Transverse colon (tissue), 4 donors: ENCODE measurements at places on chromosomes 12 and 14. TPM values are rescaled to one million over a fixed set of nuclear protein-coding genes. Genes with fewer than 3 reads are reported as not detected.

The MANSC4 gene
- total RNA-seq = not detected

The KCNC2 gene
- not detected for total RNA-seq

The PTGER2 gene
- 1.1 TPM for total RNA-seq

The GPR68 gene
- 0.48 TPM for total RNA-seq

The KRT5 gene
- total RNA-seq = not detected

The ARG2 gene
- 18.8 TPM for total RNA-seq

The RIPK3 gene
- total RNA-seq = 156 TPM

The TMEM30B gene
- total RNA-seq = 69.4 TPM

The DNAI7 gene
- total RNA-seq = not detected

The MGAT4C gene
- 0.16 TPM for total RNA-seq

The KRT78 gene
- total RNA-seq = not detected

The TXNDC16 gene
- total RNA-seq = 7.1 TPM

The CIDEB gene
- total RNA-seq = 23.3 TPM

The SCN8A gene
- total RNA-seq = 3.5 TPM

The RPGRIP1 gene
- not detected for total RNA-seq

The AKAP5 gene
- 3.2 TPM for total RNA-seq

The PTPN11 gene
- 47.0 TPM for total RNA-seq

The KRT6C gene
- total RNA-seq = 23.9 TPM

The ADAM21 gene
- not detected for total RNA-seq

The SERPINA1 gene
- 107 TPM for total RNA-seq

The SYNE3 gene
- total RNA-seq = 9.8 TPM

The DPPA3 gene
- not detected for total RNA-seq

The PGF gene
- 9.7 TPM for total RNA-seq

The SERPINA12 gene
- not detected for total RNA-seq

The CLEC4C gene
- not detected for total RNA-seq

The ACACB gene
- total RNA-seq = 132 TPM

The CCDC85C gene
- 45.1 TPM for total RNA-seq

The HOXC13 gene
- total RNA-seq = not detected

The TRMT5 gene
- 10.4 TPM for total RNA-seq

The MIP gene
- total RNA-seq = not detected

The ANKRD52 gene
- 51.3 TPM for total RNA-seq

The BBOF1 gene
- total RNA-seq = 7.5 TPM

The GPRC5A gene
- 127 TPM for total RNA-seq

The SLC25A47 gene
- total RNA-seq = not detected

The KRT82 gene
- not detected for total RNA-seq

The FOXN4 gene
- not detected for total RNA-seq

The HCAR3 gene
- total RNA-seq = not detected

The GPR162 gene
- 3.1 TPM for total RNA-seq

The KRT3 gene
- not detected for total RNA-seq

The NELL2 gene
- 9.5 TPM for total RNA-seq

The FOXA1 gene
- total RNA-seq = 75.2 TPM

The FERMT2 gene
- 74.1 TPM for total RNA-seq

The STXBP6 gene
- total RNA-seq = 7.4 TPM

The GLI1 gene
- not detected for total RNA-seq

The CYP46A1 gene
- total RNA-seq = 0.40 TPM

The MORN3 gene
- 0.48 TPM for total RNA-seq
